ENCODE measurements at places on chromosomes 12 and 14.

DNA sequence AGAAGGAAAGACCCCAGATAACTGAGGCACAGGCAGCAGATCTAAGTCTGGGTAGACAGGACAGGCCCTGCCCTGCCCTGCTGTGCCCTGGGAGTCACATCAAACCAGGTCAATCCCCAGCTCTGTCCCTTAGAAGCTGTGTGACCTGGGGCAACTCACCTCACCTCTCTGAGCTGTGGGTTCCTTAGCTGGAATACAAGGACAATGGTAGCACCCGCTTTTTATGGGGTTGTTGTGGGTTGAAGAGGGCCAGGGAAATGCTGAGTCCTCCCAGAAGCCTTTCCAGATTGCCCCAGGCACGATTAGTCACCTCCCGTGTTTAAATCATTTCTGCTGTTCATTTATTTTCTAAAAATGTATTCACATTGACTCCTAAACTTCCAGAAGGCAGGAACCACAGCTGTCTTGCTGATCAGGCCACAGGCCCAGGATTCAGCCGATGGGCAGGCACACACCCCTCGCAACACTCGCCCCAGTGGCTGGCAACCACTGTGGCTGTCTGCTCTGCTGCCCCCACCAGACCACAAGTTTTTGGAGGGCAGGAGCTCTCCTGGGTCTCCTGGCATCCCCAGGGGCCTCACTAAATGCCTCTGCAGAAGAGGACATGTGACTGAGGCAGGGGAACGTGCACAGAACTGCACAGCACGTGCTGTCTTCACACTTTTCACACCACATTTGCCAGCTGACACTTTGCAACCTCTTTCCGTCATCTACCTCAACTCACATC lies 3.0 kb downstream of the SELPLG start:
- DNase-seq, result no peak

DNA sequence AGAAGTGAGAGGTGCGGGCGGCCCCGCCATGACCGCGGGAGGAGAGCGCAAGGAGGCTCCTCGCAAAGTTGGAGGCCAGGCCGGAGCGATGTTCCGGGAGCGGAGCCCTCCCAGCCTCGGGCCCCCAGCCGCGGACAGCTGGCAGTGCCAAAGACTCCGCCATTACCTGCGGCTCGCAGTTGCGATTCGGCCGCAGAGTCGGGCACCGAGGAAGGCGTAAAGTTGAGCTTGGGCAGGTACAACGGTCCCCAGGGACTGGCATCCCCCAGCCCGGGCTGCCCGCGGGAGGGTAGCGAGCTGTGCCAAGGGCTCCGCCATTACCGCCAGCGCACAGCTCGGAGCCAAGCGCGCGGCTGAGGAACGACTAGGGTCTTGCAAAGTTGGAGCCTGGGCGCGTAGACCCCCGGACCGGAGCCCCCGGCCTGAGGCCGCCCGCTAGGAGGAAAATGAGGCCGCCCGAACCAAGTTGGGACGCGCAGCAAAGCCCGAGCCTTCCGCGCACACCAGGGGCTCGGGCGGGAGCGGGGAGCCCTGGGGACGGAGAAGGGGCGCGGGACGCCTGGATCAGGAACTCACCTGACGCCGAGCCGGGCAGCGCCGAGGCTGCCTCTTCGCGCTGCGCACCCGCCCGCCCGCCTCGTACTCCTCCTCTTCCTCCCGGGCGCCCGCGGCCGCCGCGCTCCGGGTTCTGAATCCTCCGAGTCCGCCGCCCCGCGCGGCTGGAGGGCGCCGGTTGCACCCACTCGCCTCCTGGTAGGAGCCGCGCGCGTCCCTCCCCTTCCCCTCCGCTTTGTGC lies 677 bp downstream of the NOS1 start:
- no peak for DNase-seq

GRCh38 chr12:119730381-119730780 lies 62.4 kb downstream of the PRKAB1 start:
- DNase-seq, result no peak

GRCh38 chr12:119681111-119681510 lies 13.2 kb downstream of the PRKAB1 start:
- DNase-seq, result no peak

DNA sequence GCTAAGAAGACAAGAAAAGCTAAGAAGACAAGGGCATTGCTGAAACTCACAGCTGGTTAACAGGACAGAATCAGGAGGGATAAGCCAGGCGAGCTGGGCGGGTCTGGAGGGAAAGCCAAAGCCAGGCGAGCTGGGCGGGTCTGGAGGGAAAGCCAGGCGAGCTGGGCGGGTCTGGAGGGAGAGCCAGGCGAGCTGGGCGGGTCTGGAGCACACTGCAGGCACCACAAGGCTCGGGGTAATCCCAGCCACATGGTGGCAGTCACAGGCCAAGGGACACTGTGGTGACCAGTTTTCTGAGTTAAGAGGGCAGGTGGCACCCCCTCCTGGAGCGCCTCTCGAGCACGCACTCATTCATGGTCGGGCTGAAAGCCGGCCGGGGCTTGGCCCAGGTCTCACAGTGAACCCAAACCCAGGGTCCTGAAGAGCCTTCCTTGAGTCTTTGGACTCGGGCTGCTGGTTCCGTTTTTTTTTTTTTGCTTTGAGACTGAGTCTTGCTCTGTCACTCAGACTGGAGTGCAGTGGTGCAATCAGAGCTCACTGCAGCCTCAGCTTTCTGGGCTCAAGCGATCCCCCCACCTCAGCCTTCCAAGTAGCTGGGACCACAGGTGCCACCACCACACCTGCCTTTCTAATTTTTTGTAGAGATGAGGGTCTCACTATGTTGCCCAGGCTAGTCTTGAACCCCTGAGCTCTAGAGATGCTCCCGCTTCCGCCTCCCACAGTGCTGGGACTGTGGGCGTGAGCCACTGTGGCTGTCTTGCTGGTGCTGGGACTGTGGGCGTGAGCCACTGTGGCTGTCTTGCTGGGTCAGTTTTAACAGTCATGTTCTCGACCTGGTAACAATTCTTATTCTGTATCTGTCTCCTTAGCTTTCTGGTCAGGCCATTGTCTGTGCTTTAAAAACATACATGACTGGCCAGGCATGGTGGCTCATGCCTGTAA lies 40.2 kb downstream of the HSP90AA1 start:
- DNase-seq, result no peak

DNA sequence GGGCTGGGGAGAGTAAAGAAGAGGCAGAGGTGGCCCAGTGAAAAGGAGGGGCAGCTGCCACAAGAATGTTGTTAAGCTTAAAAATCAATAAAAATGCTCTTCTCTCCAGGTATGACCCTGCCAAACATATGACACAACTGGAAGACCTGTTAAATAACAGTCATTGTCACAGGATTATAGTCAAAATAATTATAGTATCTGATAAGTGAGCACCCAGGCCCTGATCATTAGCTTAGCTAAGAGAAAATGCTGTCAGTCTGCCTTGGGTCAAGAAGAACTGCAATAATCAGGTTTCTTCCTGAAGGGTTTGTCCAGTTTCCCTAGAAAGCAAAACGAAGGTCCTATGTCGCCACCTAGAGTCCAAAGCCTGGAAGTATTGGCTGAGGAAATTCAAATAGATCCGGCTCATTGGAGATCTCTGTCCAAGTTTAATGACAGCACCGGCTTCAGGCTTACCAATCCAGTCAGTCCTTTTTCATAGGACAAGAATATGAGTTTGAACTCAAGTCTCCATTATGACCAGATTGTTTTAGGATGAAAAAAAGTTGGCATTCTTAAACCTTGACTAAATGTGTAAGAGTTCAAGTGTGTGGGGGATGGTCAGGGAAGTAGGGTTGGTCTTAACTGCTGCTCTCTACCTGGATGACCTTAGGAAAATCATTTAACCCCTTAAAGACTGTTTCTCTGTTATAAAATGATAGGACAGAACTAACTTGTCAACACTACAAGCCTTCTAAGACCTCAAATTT lies 22.5 kb upstream of the NKX2-8 start:
- no peak for DNase-seq

- DNase-seq, result no peak
Measured at GRCh38 chr14:105392131-105393090, 5.9 kb upstream of the TEX22 start.

- no peak for DNase-seq
Measured at GRCh38 chr12:88181881-88182280, 39.8 kb downstream of the TMTC3 start.

GRCh38 chr14:104596927-104597351 lies 7.6 kb downstream of the TMEM179 start:
- DNase-seq, result no peak

- peak; percentile 60 for DNase-seq
Measured at GRCh38 chr14:68978172-68978911, 760 bp downstream of the ACTN1 start.

GRCh38 chr12:116556964-116557698 lies 2.0 kb upstream of the MAP1LC3B2 start:
- no peak for DNase-seq

- DNase-seq, result no peak
Measured at GRCh38 chr14:79568594-79568993, 642.7 kb downstream of the DIO2 start.

- no peak for DNase-seq
Measured at GRCh38 chr12:64813723-64814122, 10.7 kb upstream of the TBC1D30 start.

DNA sequence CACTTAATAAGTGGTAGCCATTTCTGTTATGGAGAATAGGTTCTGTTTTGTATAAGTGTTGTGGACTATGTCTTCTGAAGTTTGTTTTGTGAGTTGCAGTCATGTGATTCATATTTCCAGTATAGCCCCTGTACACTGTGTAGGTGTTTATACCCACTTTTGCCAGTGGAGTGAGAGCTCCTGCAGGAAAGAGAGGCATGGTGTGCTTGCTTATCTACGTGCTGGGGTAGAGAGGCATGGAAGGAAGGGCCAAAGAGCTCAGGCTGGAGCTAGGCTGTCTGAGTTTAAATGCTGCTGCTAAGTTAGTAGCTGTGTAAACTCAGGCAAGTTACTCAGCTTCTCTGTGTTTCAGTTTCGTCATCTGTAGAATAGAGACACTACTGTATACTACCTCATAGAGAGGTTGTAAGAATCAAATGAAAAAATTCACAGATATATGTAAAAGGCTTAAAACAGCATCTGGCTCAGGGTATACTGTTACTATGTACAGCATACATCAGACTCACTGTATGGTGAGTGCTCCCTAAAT lies 88.2 kb upstream of the SLC38A2 start:
- no peak for DNase-seq

DNA sequence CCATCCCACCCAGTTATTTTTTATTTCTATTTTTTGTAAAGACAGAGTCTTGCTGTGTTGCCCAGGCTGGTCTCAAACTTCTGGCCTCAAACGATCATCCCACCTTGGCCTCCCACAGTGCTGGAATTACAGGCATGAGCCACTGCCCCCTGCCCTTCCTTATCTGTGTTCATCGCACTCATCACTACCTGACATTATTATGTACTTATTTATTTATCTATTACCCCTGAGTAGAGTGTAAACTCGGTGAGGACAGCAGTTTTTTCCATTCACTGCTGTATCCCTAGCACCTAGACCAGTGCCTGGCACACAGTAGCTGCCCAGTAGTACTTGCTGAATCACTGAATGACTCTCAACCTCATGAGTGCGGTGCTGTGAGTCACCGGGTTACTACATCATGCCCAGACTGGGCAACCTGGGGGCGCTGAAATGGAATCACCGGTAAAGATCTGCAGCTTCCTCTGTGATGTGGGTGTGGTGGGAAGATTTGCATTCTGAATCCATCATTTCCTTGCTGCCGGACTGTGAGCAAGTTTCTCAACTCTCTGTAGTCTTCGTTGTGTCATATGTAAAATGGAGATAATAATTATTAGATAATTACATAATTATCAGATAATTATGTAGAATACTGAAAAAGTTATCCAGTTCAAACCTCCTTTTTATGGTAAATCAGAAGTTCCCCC lies 81.9 kb upstream of the USP44 start:
- DNase-seq, result no peak

- DNase-seq, result no peak
Measured at GRCh38 chr12:25497021-25497420, 56.1 kb downstream of the LMNTD1 start.

GRCh38 chr14:31261859-31262731 lies 54.5 kb upstream of the HECTD1 start:
- DNase-seq, result no peak

DNA sequence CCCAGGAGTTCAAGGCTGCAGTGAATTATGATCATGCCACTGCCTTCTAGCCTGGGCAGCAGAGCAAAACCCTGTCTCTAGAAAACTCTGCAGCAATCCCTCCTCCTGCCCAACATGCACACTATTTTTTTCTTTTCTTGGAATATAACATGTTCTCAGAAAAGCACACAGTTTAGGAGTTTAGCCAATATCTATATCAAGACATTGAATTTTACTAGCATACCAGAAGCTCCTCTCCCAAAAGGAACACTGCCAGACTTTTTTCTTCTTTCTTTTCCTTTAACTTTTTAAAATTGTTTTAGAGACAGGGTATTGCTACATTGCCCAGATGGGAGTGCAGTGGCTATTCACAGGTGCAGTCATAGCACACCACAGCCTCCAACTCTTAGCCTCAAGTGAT lies 107.1 kb upstream of the AEBP2 start:
- DNase-seq, result no peak

GRCh38 chr12:7134396-7135166 lies 4.4 kb downstream of the CLSTN3 start:
- DNase-seq, result no peak

GRCh38 chr12:13343375-13343774 lies 146.8 kb downstream of the EMP1 start:
- DNase-seq, result no peak

GRCh38 chr12:29415111-29415510 lies 34.1 kb upstream of the ERGIC2 start:
- no peak for DNase-seq

DNA sequence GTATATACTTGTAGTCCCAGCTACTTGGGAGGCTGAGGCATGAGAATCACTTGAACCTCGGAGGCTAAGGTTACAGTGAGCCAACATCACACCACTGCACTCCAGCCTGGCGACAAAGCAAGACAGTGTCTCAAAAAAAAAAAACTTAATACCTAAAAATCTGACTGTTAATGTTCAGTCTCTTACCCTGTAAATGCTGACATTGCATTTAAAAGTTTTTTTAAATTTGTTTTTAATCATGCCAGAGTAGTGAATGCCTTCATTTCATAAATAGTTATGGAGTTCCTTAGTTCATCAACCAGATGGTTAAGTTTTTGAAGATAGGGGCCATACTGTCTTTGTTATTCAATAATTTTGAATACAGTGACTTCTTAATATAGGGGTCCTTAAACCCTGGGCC lies 21.2 kb downstream of the CAND1 start:
- no peak for DNase-seq

DNA sequence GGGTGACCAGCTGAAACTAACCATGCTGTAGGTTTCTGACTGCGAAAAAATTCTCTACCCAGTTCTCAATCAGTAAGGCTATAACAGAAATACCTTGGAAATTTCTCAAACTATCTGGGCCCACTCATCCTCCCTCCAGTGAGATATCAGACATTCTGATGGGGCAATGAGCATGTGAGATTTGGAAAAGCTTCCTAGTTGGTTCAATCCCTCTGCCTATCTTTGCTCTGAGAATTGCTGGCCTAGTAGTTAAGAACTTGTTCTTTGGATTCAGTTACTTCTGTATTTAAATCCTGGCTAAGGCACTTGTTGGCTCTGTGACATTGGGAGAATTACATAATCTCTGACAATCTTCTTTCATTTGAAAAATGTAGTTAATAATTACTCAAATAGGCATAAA lies 119.4 kb downstream of the SLC15A5 start:
- no peak for DNase-seq

- DNase-seq, result no peak
Measured at GRCh38 chr12:42945927-42946326, 356.4 kb upstream of the PRICKLE1 start.

- no peak for DNase-seq
Measured at GRCh38 chr12:25130741-25131188, 64.2 kb downstream of the DNAI7 start.

All from activated CD4-positive, CD25-positive, alpha-beta regulatory T cell treated with anti-CD3 and anti-CD28 coated beads, Interleukin-2, amount 50 U/mL, for 72 hours (primary cell).